Fibroblast of the aortic adventitia (primary cell): ENCODE measurements at places on chromosomes 7 and 10.
A peak's percentile ranks its signal among the peaks of the same experiment; 100 is the strongest.

DNA sequence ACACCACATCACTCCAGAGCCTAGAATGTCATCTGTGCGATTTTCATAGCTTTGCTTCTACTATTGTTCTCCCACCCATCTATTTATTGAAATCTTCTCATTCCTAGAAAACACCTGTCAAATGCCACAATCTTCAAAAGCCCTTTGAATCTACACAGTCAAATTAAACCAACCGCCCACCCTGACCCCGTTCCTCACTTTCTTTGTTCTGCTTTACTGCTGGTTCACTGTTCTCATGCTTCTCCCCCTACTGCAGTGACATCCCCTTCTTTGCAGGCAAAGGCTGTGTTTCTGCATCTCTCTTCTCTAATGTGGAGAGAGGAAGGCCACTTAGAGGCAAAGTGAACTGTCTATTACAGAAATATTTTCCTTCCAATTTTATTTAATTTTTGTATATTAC is 152.4 kb upstream of the NEBL start:
- DNase-seq = no peak

DNA sequence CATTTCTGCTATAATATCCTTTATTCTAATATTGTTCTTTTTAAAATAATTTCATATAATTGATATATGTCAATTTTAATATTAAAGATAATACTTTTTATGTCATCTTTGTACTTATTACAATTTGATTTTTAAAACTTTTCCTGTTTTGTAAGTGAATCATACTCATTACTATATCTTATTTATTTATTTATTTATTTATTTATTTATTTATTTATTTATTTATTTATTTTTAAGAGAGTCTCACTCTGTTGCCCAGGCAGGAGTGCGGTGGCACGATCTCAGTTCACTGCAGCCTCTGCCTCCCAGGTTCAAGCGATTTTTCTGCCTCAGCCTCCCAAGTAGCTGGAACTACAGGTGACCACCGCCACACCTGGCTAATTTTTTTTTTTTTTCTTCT is 215.3 kb downstream of the SUGCT start:
- DNase-seq = no peak

DNA sequence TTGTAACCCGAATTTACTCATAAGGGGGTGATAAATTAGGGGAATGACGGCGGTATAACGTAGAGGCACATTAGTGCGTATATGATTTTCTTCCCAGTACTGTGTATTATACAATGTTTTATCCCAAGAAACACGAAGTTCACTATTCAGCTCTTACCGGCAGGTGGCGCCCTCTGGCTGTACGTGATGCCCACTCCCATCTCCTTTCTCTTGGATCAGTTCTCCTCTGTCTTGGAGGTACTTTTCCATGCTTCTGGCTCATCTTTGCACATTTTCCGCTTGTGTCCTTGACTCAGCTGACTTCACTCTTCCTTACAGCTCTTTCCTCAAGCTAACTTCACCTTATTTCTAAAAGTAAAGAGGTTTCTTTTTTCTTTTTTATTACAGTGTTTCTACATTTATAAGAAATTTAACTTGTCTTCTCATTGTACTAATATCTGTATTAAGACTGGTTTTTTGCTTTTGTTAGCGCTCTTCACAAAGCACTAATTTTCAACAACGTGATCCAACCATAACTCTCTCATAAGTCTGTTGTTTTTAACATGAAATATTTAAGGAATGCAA is 21.3 kb downstream of the TMEM176B start:
- DNase-seq = peak; percentile 67

- no peak for DNase-seq
These were observed 132.7 kb downstream of the KCNMA1 start for GRCh38 chr10:77504873-77505257.

- no peak for DNase-seq
These were observed 261.8 kb upstream of the SHH start for GRCh38 chr7:156074084-156074483.

DNA sequence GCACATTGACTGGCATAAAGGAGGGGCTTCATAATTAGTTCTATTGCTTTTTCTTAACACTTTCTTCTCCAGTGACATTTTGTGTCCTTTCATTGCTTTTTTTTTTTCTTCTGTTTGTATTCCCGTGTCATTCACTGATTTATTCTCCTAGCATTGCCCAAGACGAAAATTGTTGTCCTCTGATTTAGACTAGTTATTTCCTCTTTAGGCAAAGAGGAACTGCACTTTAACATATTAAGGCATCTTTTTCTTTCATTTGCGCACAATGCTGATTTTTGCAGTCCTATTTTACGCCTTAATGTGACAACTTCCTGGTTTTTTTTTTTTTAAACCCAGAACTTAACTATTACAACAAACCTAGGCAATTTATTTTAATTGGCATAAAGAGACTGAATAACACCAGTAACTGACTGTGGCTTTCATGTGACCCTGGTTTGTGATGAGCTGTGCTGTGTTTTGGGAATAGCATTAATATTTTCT is 39.7 kb downstream of the ARID5B start:
- no peak for DNase-seq

DNA sequence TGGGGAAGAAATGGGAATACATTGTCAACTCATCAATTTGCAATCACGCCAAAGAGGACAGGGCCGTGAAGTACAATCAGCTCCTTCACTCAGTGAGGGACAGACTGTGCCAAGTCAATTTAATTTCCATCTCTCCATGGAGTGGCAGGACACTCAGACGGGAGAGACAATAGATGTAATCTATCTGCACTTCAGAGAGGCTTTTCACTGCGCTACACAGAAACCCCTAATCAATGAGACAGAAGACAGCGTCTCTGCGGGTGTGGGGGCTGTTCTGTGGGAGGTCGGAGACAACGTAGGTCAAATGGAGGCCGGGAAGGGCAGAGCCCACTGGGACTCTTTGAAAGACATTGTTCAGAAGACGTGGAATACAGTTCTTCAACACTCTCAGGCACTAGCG is 541.0 kb upstream of the ADARB2 start:
- DNase-seq = no peak

GRCh38 chr7:80775482-80775881 is 137.0 kb downstream of the CD36 start:
- no peak for DNase-seq
